PC-3 (cell line): ENCODE measurements at places on chromosomes 5 and 9.

DNA sequence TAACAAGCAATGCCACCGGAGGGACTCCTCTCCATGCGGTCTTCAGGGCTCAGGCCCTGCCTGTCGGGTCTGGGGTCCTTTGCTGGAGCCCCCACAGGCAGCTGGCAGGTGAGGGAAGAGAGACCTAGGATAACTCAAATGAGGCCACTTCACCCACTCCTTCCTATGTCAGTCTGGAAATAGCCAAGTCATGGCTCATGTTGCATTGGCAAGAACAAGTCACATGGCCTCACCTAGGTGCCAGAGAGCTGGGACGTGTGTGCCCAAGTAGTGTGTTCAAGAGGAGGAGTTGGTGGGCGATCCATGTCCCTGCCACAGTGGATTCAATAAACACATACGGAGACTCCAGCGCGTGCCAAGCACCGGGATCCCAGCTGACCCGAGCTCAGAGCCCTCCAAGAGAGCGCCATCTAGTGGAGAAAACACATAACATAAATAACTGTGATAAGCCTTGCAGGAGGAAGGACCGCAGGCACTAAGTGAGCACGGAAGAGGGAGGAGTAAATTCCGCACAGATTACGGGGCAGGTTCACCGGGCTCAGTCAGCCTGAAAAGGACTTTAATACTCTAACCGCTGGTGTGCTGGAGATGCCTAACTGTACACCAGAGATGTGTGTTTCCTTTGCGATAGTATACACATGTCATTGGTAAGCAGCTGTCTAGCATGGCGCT lies 580.8 kb downstream of the CCDC171 start:
- peak; percentile 88 for DNase-seq

- no peak for DNase-seq
Measured at GRCh38 chr9:110575169-110575568, 4.4 kb downstream of the SVEP1 start.

GRCh38 chr9:34654323-34655051 lies 2.5 kb downstream of the IL11RA start:
- DNase-seq: no peak

GRCh38 chr5:146765089-146765832 lies 113.3 kb downstream of the PPP2R2B start:
- DNase-seq: no peak

GRCh38 chr5:142411103-142411502 lies 86.3 kb upstream of the SPRY4 start:
- no peak for DNase-seq

- DNase-seq: no peak
Measured at GRCh38 chr5:109644829-109645228, 44.9 kb upstream of the MAN2A1 start.

DNA sequence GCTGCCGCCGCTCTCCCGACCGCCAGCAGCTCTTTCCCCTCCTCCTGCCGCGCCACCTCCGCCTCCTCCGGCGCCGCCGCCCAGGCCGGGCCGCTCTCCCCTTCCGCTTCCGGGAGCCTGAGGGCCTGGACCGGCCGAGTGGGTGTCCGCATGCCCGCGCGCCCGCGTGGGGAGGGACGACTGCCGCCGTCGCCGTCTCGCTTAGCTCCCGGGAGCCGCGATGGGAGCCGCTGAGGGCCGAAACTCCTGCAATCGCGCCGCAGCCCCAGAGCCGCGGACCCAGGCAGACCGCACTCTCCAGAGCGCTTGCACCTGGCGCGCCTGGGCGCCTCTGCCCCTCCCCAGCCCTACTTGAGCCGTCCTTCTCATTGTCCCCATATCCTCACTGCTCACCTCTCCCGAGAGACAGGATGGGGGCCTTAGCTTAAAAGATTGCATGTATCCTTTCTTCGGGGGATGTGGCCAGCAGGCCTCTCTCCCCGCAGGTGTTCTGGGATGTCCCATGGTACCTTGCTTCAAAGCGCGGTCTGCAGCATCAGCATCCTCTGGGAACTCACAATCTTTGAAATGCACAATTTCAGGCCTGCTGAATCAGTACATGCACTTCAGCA lies at the start of gene ZDHHC21:
Gene ZDHHC21, minus strand, starts transcription at position 182 of the 611 bp plus-strand sequence. CDS start 19,092 bp downstream, outside the sequence.
- peak; percentile 53 for DNase-seq

GRCh38 chr5:177358370-177358819 lies 671 bp downstream of the RGS14 start:
- no peak for DNase-seq

GRCh38 chr9:87684627-87685219 lies 41.2 kb upstream of the CTSL start:
- peak; percentile 69 for DNase-seq

DNA sequence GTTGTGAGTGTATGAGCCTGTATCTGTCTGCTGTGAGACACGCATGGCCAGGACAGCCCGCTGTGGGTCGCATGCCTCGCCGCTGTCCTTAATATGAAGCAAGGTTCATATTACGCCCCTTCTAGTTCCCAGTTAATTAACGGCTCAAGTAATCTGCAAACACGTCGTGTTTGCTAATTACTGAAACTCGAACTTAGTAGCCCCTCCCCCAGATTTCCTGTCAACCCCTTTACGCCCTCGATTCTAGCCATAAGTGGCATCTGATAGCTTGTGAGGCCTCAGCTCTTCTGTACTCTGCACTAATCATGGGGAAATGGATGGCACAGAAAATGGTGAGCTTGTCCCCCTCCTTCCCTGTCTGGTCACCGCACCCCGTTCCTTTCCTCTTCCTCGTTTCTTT lies 116.9 kb upstream of the OTULINL start:
- no peak for DNase-seq

- DNase-seq: no peak
Measured at GRCh38 chr9:85432599-85432998, 309.2 kb downstream of the AGTPBP1 start.

DNA sequence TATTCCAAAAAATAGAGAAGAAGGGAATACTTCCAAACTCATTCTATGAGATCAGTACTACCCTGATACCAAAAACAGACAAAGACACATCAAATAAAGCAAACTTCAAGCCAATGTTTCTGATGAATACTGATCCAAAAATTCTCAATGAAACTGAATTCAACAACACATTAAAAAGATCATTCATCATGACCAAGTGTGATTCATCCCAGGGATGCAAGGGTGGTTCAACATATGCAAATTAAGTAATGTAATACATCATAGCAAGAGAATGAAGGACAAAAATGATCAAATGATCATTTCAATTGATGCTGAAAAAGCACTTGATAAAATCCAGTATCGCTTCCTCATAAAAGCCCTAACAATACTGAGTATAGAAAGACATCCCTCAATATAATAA lies 4.9 kb upstream of the RCL1 start:
- no peak for DNase-seq

- no peak for DNase-seq
Measured at GRCh38 chr5:10198021-10198420, 51.7 kb downstream of the ATPSCKMT start.

GRCh38 chr5:154758977-154759376 lies 3.8 kb downstream of the LARP1 start:
- DNase-seq: peak; percentile 30

DNA sequence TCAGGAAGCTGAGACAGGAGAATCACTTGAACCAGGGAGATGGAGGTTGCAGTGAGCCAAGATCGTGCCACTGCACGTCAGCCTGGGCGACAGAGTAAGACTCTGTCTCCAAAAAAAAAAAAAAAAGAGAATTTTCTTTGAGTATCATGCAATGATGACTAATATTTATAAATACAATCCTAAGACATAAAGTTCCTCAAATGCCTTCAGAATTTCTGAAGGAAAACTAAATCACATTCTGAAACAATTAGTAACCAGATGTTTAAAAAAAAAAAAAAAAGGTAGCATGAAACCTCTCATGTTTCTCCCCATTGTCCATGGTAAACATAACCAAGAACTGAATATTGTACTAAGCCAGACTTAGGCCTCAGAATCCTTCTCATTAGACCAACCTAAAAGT lies 23.1 kb downstream of the MLLT3 start:
- DNase-seq: no peak

DNA sequence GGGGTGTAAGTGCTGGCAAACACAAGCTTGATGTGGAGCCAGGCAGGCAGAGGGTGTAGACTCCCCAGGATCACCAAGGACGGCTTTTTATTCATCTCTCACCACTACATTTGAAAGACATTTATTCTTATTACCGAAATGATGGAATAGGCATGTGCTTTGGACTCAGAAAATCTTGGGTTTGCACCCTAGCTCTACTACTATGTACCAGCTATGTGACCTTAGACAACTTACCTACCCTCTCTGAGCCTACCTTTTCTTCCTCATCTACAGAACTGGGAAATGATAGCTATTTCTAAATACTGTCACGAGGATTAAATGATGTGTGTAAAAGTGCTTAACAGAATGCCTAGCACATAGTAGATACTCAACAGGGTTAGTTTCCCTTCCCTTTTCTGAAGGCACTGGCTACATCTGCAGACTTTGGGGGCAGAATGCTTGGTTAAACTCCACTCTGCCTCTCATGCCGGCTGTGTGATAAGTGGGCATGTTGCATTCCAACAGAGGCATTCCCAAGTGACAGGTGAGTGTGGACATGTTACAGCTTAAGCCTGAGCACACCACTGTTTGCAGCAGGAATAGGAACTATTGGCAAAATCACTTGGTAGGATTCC lies 94.8 kb downstream of the SLC1A3 start:
- no peak for DNase-seq

GRCh38 chr5:123814801-123815470 lies 303.0 kb downstream of the CSNK1G3 start:
- no peak for DNase-seq

GRCh38 chr5:168209997-168210396 lies 81.4 kb upstream of the WWC1 start:
- no peak for DNase-seq

GRCh38 chr5:170408226-170408625 lies 19.1 kb upstream of the KCNMB1 start:
- no peak for DNase-seq

- DNase-seq: no peak
Measured at GRCh38 chr9:109586993-109587392, 88.9 kb upstream of the PTPN3 start.

GRCh38 chr5:146490089-146490843 lies 25.7 kb downstream of the GPR151 start:
- no peak for DNase-seq

DNA sequence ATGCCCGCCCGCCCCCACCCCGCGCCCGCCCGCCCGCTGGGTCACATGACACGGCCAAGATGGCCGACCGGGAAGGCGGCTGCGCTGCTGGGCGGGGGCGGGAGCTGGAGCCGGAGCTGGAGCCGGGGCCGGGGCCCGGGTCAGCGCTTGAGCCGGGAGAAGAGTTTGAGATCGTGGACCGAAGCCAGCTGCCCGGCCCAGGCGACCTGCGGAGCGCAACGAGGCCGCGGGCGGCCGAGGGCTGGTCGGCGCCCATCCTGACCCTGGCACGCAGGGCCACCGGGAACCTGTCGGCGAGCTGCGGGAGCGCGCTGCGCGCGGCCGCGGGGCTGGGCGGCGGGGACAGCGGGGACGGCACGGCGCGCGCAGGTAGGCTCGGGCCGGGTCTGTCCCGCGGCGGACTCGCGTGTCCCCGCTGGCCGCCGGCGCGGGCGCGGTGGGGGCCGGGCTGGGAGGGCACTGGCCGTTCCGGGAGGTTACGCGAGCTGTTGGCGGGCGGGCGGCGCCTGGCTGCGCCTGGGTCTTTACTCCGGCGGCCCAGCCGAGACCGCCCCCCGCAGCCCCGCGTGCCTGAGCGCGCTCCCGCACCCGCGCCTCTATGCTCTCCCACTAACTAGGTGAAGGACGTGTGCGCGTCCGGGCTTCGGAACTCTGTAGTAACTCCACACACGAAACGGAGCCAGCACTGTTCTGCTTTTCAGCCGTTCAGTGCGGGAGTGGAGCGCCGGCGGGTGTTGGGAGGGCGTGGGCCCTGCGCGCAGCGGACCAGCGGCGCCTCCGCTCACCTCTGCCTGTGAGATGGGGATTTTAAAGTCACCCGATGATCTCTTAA lies at the start of gene RUFY1:
Gene RUFY1, plus strand, starts transcription at position 44 of the 832 bp plus-strand sequence. Its CDS starts 16 bp downstream, at position 60.
- DNase-seq: peak; percentile 67

DNA sequence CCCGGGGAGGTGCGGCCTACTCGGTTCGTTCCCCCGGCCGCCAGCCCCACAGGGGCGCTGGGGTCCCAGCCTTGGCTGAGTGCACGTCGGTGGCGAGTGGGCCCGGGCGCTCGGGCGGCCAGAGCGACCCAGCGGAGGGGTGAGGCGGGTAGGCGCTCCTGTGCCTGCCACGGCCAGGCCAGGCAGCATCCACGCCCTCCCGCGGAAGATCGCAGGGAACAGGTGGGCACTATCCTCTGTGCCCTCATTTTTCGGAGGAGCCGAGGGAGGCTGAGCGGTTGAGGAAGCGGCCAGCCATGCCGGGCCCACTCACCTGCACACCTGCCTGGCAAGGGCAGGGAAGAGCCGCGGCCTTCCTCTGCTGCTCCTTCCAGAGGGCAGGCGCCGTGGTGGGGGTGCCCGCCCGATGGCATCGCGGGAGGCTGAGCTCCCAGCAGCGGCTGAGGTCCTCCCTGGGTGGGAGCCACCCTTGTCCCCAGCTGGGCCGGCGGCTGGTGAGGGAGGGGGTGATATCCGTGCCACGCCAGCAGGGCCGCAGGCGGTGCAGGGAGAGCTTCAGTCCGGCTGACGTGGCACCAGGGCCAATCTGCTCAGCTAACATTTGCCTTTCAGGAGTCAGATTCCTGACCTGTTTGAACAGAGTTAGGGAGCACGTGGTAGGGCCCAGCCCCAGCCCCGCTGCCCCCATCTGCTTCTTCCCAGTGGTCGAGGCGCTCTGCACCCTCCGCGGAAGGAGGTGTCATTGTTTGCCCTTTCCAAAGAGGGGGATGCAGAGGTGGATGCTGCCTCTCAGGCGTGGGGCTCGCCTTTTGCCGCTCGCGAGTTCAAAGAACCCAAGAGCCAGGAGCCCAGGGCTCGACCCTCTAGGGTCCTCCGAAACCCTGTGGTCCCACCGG lies 1.6 kb upstream of the SEC16A start:
- peak; percentile 69 for DNase-seq

- DNase-seq: no peak
Measured at GRCh38 chr9:108933231-108933717, 650 bp downstream of the ELP1 start.

DNA sequence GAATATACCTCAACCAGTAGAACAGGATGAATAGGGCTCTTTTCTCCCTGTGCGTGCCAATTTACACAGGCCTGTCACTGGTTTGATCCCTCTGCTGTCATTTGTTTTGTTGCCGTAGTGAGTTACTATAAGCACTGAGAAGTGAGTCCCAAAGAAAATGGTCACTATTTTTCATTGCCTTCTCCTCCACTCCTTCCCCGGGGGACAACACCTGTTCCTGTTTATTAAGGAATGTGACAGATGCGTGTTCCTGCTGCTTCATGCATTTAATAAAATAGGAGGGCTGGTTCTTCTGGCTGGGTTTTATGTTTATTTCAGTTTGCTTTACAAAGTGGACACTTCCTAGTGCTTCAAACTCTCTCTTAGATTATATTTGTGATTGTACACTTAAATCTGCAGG lies 6.4 kb downstream of the THBS4 start:
- DNase-seq: no peak
